HCT116 (cell line): ENCODE measurements at places on chromosomes 4 and X. TPM values are rescaled to one million over a fixed set of nuclear protein-coding genes. Genes with fewer than 3 reads are reported as not detected.
A peak's percentile ranks its signal among the peaks of the same experiment; 100 is the strongest.

GRCh38 chr4:5139141-5139540 is 87.9 kb downstream of the STK32B start:
- no peak for DNase-seq

- DNase-seq, result no peak
Measured at GRCh38 chr4:184844742-184845141, 19.0 kb upstream of the ACSL1 start.

- no peak for DNase-seq
Measured at GRCh38 chr4:140004922-140005627, 148.9 kb downstream of the MAML3 start.

GRCh38 chr4:118991686-118992085 is 103.0 kb downstream of the SYNPO2 start:
- DNase-seq, result no peak

DNA sequence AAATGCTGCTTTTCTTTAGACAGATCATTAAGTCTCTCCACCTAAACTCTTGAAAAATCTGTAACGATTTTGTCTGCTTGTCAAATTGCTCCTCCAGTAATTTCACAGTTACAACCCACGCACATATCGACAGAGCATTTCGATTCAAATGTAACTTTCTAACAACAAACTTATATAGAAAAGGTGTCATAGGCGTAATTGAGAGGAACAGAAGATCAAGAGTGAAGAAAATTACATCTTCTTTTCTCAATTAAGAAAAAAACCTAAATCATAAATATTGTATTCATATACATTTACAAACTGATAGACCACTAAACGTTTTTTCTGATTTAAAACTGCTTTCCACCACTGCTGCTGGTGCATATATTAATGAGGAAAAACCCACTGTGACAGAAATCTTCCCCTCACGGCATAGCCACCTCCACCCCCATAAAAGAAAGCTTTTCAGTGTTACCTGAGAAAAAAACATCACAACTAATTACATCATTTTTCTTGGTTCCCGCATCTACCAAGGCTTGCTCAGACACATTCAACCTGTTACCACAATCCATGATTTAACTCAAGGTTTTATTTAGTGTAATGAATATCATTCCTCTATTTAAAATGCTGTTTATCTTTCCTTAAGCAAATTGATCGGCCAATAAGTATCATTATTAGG is 1.9 kb downstream of the GPM6A start:
- no peak for DNase-seq

GRCh38 chrX:153519569-153520286 is 2.3 kb downstream of the ATP2B3 start:
- DNase-seq, result no peak

- DNase-seq, result no peak
Measured at GRCh38 chr4:102388611-102389010, 43.3 kb upstream of the SLC39A8 start.

GRCh38 chrX:40207626-40208025 is 109.9 kb upstream of the BCOR start:
- DNase-seq, result no peak

- DNase-seq, result no peak
Measured at GRCh38 chrX:130343411-130343810, 3.7 kb downstream of the SLC25A14 start.

DNA sequence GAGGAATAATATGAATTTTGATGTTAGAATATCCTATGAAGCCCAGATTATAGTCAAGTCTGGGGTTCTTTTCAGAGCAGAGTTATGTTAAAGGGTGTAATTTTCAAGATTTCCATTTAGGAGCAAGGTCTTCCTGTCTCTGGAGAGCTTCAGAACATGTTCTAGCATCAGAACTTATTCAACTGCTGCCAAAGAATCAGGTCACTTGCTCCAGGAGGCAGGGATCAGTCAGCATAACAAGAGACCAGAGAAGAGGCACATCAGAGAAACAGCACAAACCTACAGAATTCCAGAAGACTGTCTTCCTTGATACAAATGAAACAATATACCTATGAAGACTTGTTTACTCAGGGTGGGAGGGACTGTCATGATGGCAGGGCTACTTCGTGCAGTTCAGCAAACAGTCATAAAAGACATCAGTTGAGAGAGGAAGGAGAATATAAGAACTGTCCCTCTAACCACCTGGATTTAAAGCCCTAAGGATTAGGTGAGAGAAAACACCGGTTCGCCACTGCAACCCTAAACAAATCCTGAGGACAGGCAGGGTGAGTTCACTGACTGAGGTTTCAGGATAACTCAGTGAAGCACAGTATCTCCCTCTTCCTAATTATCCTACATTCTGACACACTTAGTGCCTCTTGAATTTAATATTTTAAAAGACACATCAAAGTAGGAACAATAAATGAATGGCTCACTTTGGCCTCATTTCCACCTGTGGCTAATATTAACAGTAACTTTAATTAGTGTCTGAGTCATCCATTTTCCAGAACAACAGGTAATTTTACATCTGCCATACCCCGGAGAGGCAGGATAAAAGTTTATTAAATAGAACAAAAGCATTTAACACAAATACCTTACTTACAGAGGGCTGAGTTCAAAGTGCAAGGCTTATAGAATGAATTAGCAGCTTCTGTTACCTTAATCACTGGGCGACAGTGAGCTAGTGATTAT is 93.0 kb downstream of the HDAC8 start:
- no peak for DNase-seq

DNA sequence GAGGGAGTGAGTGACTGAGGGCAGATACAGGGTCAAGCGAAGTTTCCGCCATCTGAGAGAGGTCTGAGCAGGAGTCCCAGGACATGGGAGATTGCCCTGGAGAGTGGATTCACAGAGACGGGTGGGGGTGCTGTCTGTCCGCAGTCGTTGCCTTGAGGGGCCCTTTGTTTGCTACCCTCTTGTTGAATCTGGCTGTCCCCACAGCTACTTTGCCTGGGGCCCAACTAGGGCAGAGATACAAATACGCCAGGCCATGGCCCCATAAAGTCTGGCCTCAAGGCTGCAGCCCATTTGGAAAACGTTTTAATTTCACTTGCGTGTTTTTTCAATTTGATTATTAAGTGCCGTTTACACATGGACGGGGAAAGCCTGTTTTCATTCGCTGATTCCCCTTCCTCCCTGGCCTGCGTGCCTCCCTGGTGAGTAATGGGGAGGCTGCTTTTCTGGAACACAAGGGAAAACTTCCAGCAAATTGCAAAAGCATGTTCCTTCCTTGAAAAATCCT is 134.4 kb downstream of the SMIM20 start:
- DNase-seq, result no peak

DNA sequence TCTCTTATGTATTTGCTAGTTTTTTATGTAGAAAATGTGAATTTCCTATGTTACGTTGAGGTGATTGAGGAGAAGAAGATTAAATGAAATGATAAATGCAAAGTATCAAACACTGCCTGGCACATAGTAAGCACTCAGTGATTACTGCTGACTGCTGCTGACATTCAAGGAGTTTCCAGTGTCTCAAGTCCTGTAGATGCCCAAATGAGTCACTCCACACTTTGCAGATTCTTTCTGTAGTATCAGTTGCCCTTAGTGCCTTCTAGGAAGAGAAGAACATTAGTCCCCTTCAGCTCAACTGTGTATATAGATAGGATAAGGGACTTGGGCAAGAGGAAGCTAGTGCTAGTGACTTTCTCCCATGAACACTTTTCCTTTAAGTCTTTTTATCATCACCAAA is 240.5 kb upstream of the TEX13A start:
- no peak for DNase-seq

DNA sequence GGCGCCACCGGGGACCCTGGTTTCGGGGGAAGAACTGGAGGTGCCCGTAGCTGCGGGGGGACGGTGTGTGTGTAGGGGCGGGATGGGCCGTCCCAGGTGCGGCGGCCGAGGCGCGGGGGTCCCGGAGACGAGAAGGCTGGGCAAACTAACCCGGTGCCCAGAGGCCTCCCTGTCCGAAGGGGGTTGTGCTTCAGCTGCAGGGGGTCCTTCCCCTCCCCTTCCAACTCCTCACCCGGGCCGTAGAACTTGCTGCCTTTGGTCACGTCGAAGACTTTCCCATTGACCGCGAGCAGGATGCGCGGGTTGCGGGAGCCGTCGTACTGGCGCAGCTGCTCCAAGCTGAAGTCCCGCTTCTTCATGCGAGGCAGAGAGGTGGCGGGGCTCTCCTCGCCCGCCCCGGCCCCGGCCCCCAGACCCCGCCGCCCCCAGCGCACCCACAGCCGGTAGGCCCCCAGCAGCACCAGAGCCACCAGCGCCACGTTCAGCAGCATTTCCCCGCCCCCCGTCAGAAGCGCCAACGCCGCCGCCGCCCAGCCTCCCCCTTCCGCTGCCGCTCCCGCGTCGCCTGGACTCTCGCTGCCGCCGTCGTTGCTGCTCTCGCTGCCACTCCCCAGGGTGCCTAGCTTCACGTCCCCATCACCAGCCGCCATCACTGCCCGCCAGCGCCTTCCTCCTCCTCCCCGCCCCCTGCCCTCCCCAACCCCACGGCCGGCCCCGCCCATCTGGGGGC is at the start of gene PGRMC2:
TSS of gene PGRMC2 (minus strand) at position 673 of the 730 bp plus-strand sequence. CDS start at position 650, 23 bp downstream.
- DNase-seq, result no peak

DNA sequence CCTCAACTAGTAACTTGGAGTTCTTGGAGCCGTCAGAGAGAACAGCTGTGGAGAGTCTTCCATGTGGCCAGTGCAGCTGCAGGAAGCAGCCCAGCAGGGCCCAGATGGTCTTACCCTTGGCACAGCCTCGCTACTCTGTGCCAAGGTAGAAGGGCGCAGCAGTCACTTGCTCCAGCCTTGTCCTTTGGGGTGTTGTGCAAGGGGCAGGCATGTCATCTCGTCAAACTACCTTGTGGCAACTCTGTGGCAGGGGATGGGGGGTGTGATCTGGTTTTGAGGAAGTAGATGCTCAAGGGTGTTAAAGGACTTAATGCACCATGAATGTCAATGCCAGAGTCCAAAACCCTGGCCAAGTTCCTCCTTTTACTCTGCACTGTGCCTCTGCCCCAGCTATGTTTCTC is 34.2 kb upstream of the TBC1D14 start:
- no peak for DNase-seq

GRCh38 chr4:61332693-61333092 is 132.6 kb downstream of the ADGRL3 start:
- DNase-seq, result no peak

- DNase-seq, result no peak
Measured at GRCh38 chr4:90078440-90078839, 48.8 kb upstream of the CCSER1 start.

DNA sequence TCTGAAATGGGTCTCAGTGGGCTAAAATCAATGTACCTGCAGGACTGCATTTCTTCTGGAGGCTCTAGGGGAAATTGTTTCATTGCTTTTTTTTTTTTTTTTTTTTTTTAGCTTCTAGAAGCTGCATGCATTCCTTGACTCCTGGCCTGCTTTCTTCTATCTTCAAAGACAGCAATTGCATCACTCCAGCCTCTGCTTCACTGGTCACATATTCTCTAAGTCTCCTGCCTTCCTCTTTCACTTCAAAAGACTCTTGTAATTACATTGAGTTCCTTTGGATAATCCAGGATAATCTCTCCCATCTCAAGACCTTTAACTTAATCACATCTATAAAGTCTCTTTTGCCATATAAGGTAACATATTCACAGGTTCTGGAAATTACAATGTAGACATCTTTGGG is 11.3 kb upstream of the PCYT1B start:
- no peak for DNase-seq

GRCh38 chr4:26787461-26788340 is 72.9 kb upstream of the STIM2 start:
- DNase-seq, result peak; percentile 70

- DNase-seq, result no peak
Measured at GRCh38 chrX:107646735-107647134, 18.4 kb downstream of the PRPS1 start.

DNA sequence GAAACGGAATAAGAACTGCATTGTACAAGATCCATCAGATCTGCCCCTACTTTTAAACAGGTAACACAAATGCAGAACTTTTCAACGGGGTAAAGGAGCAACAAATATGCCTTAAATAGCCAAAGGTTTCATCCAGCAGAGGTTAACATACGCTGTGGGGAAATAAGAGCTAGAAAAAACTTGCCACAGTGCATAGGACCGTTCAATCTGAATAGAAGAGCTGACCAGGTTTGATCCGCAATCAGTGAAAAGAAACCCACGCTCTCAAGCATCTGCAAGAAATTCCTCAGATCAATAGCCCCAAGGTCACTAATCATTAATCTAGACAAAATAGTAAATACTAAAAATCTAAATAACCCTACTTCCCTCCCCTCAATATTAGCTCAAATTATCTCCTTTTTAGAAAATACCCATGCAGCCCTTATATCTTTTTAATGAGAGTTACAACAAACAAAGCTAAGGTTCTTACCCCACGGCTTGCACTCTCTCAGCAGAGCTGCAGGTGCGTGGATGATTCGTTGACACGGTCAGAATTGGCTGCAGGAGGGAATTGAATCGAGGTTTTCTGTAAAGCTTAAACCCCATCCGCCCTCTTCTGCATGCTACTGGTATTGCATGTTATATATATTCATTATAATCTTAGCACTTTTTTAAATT is at the start of gene TLR10:
TSS of gene TLR10 (minus strand) at position 539 of the 657 bp plus-strand sequence. CDS start 7,400 bp downstream, outside the sequence.
- DNase-seq, result peak; percentile 34

GRCh38 chrX:134659761-134660160 is 1.5 kb upstream of the PLAC1 start:
- DNase-seq, result no peak

GRCh38 chr4:138772366-138772765 is 243.2 kb upstream of the NOCT start:
- no peak for DNase-seq

DNA sequence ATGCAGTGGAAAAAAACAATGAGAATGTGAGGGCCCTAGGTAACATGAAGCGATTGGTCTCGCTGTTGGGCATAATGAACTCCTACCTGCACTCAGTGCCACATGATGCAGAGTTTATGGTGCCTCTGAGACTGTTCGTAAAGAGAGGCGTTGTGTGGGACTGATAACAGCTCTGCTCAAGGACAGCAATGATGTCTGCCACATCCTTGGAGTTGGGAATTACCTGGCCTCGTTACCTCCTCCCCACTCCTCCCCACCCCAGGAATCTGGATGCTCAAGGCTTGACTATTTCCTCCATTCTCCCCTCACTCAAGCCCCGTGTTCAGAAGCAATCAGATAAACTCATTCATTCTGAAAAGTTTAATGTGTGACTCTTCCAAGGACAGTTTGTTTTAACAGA is 148.0 kb upstream of the JADE1 start:
- DNase-seq, result no peak

DNA sequence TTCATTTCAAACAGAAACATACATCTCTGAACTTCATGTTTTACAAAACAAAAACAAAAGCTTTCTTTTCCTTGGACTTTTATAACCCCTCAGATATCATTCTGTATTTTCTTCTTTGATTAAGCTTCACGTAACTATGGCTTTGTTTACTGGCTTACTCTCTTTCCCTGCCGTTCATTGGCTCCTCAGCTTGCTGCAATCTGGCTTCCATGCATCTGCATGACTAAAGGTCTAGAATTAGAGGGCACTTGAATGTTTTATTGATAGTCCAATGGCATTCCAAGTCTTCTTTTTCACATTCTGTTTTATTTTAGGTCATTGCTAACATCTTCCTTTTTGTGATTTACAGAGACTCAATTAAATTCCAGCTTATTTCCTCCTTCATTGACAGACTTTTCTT is 487.6 kb downstream of the GRXCR1 start:
- DNase-seq, result no peak

GRCh38 chr4:177489471-177490246 is 47.4 kb upstream of the AGA start:
- DNase-seq, result no peak

CXCL10 gene
- total RNA-seq, result not detected

KIAA0232 gene
- 18.1 TPM for total RNA-seq

FMR1 gene
- 31.1 TPM for total RNA-seq

MAGEA2 gene
- total RNA-seq, result 48.1 TPM

SYTL5 gene
- total RNA-seq, result 0.20 TPM

CPXCR1 gene
- total RNA-seq, result not detected

UGT2A3 gene
- not detected for total RNA-seq

ADH7 gene
- not detected for total RNA-seq

GLRB gene
- total RNA-seq, result not detected

FHDC1 gene
- 1.8 TPM for total RNA-seq

C4orf36 gene
- 1.8 TPM for total RNA-seq

KDR gene
- total RNA-seq, result 0.52 TPM
